ENCODE measurements at places on chromosomes 2 and 18.

GRCh38 chr2:160249876-160250275, 49.8 kb upstream of the ITGB6 start:
- no peaks in the 10 kb centered on the region for H3K4me1 ChIP-seq
- peaks cover 6% of the 10 kb centered on the region for H3K27me3 ChIP-seq
- no peak overlapping the region for H3K27ac ChIP-seq
- H3K4me3 ChIP-seq, result no peak overlapping the region
- DNase-seq, result no peak

DNA sequence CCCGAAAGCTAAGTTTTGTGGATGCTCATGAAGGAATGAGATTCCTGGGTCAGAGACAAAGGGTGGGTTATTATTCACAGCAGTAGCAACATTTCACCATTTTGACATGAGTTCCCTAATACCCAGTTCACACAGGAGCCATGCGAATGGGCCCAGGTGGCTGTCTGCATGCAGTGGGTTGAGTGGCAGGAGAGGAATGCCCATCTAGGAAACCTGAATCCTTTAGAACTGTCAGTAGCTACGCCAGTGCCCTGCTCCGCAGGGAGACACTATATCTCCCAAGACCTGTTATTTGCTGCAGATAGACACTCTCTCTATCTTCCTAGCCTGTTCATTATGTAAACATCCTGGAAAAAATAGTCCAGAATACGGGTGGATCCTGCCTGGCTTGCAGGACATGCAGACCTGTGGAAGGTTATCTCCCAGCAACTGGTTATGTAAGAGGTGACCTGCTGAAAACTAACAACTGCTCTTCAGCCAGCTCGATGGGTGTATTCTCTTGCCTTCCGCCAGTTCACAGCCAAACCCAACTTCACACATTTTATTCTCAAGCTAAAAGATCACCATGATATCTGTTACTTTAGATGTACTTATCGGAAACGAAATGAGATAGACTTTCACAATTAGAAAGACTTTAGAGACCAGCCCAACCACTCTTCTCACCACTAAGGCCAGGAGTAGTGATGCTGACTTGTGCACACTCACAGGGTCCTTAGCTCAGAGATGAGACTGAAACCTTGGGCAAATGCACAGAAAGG, 59.1 kb downstream of the MBP start:
- peaks cover 78% of the 10 kb centered on the region for H3K36me3 ChIP-seq
- H3K27ac ChIP-seq, result peak overlapping the region; percentile 84
- peak; percentile 54 for DNase-seq
- peaks cover 86% of the 10 kb centered on the region for H3K4me1 ChIP-seq
- no peaks in the 10 kb centered on the region for H3K27me3 ChIP-seq

DNA sequence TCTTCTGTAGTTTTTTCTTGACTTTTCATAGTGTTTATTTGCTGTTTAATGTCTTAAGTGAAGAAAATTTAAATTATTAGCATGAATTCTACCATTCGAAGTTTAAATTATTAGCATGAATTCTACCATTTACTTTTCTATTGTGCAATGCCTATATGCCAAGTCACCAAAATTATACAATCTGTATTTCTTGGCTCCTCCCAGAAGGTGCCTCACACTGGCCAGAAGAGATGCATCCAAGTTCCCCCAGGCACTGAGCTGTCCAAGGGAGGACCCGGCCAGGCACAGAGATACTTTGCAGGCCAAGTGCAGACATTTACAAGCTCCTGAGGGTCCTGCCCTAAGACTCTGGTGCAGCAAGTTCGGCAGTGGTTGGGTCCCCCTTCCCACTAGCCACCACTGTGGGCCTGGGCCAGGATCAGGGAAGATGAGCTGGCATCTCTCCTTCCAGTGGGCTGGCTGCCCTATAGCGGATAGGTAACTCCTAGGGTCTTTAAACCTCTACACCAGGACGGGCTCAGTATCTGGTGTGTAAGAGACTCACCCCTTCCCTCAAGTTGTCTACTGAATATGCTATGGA, 31.3 kb downstream of the TMEM247 start:
- no peak for DNase-seq
- H3K4me3 ChIP-seq, result no peak overlapping the region
- H3K27me3 ChIP-seq, result no peaks in the 10 kb centered on the region
- H3K27ac ChIP-seq, result no peak overlapping the region
- peaks cover 8% of the 10 kb centered on the region for H3K36me3 ChIP-seq

DNA sequence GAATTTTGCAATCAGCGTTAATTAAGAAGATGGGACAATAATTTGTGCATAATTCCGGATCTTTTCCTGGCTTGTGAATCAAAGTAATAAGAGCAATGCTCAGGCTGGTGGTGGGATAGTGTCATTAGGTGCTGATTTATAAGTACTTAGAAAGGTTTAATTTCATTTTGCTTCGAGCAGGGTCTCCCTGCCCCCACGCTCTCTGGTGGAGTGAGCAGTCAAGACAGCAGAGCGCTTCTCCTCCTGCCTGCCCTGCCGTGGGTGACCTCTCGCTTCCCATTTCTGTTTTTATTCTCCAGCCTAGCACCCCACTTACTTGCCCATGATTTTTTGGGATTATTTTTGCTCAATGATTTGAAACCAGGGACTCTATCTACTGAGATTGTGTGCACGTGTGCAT, 7.1 kb downstream of the ASB18 start:
- no peaks in the 10 kb centered on the region for H3K36me3 ChIP-seq
- peaks cover 2% of the 10 kb centered on the region for H3K27me3 ChIP-seq
- no peak overlapping the region for H3K27ac ChIP-seq
- H3K4me3 ChIP-seq, result no peak overlapping the region

DNA sequence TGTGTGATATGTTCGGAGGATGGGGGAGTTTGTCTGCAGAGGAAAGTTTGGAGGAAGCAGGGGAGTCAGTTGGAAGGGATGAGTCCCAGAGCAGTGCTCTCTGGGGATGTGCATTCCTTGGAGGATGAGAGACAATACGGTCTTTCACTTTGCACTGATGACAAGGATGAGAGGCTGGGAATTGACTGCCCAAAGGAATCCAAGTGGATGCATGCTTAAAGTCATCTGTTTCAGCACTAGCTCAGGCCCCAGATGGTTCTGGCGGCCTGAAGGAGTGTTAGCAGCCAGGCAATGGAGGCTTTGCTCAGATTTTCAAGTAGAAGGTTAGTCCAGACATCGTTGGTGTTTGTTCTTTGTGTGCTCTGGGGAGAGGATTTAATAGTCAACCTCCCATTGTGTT, 100.2 kb downstream of the CRIM1 start:
- DNase-seq, result no peak
- H3K36me3 ChIP-seq, result no peaks in the 10 kb centered on the region
- H3K4me1 ChIP-seq, result no peaks in the 10 kb centered on the region
- no peak overlapping the region for H3K27ac ChIP-seq

DNA sequence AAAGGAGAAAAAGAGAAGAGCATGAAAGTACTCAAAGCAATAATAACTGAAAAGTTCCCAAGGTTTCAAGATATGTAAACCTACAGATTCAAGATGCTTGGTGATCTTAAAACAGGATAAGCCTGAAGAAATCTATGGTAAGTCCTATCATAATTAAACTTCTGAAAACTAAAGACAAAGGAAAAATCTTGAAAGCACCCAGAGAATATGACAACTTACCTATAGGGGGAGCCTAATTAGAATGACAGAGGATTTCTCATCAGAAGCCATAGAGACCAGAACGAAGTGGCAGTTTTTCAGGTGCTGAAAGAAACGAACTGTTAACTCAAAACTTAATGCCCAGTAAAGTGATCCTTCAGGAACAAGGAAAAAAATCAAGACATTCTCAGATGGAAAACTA, 59.7 kb downstream of the XDH start:
- no peak overlapping the region for H3K27ac ChIP-seq
- no peak for DNase-seq
- H3K4me1 ChIP-seq, result peaks cover 3% of the 10 kb centered on the region

- no peaks in the 10 kb centered on the region for H3K27me3 ChIP-seq
- no peaks in the 10 kb centered on the region for H3K36me3 ChIP-seq
- H3K4me1 ChIP-seq, result no peaks in the 10 kb centered on the region
- no peak overlapping the region for H3K27ac ChIP-seq
Measured at GRCh38 chr2:58798676-58799208, 557.6 kb upstream of the FANCL start.

- H3K4me3 ChIP-seq, result no peak overlapping the region
- no peaks in the 10 kb centered on the region for H3K36me3 ChIP-seq
- H3K27me3 ChIP-seq, result no peaks in the 10 kb centered on the region
- H3K27ac ChIP-seq, result no peak overlapping the region
- no peak for DNase-seq
- H3K4me1 ChIP-seq, result peaks cover 6% of the 10 kb centered on the region
Measured at GRCh38 chr2:43346602-43347567, 120.5 kb upstream of the ZFP36L2 start.

DNA sequence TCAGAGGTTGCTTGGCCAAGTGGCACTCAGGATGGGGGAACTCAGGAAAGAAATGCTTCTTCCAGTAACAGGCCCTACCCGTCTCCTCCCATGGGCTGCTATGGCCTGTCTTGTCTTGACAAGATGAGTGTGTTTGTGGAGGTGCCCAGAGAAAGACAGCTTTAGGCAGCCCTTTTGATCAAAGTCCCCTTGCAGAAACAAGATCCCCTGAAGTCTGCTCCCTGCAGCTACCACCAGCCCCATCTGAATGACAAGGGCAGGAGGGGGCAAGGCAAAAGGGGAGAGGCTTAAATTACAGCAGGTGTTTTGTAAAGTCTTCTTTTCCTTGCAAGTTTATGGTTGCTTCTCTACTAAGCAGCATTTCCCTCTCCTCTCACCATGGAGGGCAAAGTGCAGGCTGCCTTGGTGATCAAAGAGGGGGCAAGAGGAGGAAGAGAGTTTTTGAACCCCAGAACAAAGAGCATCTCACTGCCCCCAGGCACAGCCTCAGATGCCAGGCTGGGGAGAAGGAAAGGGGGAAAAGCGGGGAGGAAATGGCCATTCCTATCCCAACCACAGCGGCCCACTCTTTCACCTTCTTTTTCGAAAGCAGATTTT, 6.7 kb downstream of the EVA1A start:
- no peak overlapping the region for H3K27ac ChIP-seq
- peaks cover 20% of the 10 kb centered on the region for H3K27me3 ChIP-seq

DNA sequence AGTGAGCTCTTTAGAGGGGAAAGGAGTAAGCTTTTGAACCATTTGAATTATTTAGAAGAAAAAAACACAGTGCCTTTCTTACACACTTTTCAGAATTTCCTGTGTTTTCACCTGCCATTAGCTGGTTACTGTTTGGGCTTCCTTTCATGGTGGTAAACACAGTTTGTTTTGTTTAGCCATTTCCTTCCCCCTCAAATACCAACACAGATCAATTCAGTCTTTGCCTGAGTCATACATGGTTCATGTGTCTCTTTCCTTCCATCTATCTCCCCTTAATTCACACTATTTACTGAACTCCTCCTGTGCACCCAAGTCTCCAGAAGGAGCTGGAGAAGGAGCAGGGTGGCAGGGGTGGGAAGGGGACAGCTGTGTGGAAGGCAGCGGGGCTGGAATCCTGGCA, 45.0 kb downstream of the TCF7L1 start:
- DNase-seq, result no peak
- H3K27ac ChIP-seq, result peak overlapping the region; percentile 23
- peaks cover 7% of the 10 kb centered on the region for H3K27me3 ChIP-seq
- peaks cover 11% of the 10 kb centered on the region for H3K4me1 ChIP-seq
- H3K4me3 ChIP-seq, result no peak overlapping the region
- no peaks in the 10 kb centered on the region for H3K36me3 ChIP-seq

- no peak for DNase-seq
- no peak overlapping the region for H3K4me3 ChIP-seq
- H3K27ac ChIP-seq, result no peak overlapping the region
- H3K27me3 ChIP-seq, result no peaks in the 10 kb centered on the region
Measured at GRCh38 chr2:3572620-3573019, 2.4 kb upstream of the RPS7 start.
